ENCODE measurements at places on chromosomes 5 and 9.

DNA sequence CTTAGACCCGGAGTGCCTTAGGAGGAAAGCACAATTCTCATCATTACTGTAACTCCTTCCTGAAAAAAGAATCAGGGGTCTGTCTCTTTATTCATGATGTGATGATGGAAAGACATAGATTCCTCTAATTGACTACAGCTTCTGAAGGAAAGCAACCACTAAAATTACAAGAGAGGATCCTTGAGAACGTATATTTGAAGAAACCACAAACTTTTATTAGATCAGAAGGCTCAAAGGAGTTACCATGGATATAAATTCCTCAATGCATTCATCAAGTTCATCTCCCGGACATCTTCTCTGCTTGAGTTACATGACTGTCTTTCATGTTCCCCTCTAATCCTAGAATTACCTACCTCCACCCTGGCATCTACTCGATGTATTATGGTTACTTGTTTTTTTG lies 104.1 kb upstream of the PAPPA start:
- DNase-seq: no peak

- no peak for DNase-seq
Observed at GRCh38 chr5:9358961-9359685, 186.8 kb downstream of the SEMA5A start.

GRCh38 chr5:110209401-110209800 lies 517.1 kb downstream of the TMEM232 start:
- no peak for DNase-seq

DNA sequence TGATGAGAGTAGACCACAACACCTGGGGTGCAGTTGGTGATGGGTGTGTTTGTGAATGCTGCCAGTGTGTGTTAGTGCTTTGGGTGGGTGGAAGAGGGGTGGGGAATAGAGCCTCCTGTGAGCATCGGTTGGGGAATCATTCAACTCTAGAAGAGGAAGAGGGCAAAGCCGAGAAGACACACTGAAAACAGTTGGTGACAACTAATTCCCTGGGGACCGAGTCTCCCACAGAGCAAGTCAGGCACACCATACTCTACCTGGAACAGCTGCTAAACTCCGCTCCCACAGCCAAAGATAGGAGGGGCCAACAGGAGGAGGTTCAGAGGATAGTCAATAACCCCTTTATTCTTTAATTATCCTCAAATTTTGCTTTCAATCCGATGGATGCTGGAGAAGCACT lies 1.6 kb upstream of the ARHGEF39 start:
- DNase-seq: no peak

GRCh38 chr5:100777680-100778300 lies 125.3 kb downstream of the ST8SIA4 start:
- no peak for DNase-seq

Data from left renal cortex interstitium (tissue), 4 donors.